Stimulated activated CD4-positive, alpha-beta T cell treated with anti-CD3 and anti-CD28 coated beads, Interleukin-12 subunit alpha, Interleukin-12 subunit beta, amount 100 ng/mL, for 24 hours (primary cell): ENCODE measurements at places on chromosomes 4 and X.

- DNase-seq, result no peak
These were observed 112.5 kb upstream of the ATP6AP2 start for GRCh38 chrX:40468033-40468846.

DNA sequence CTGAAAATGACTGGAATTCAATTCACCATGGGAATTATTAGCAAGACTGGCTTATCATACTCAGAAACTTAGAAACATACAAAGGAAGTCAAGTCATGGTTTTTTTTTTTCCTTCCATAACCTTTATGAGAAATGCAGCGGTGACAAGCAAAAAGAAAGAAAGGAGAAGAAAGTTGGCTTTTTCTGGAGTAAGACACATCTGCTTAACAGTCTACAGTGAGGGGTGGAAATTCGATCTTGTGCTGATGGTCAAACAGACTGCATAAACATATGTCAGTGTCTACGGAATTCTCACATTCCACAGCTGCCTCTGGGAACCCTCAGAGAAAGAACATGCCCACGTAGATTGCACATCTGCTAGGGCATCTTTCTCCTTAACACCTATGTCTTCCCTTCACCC is 54.6 kb downstream of the PROM1 start:
- no peak for DNase-seq

- DNase-seq, result no peak
These were observed 56.0 kb downstream of the GSX2 start for GRCh38 chr4:54155936-54156335.

DNA sequence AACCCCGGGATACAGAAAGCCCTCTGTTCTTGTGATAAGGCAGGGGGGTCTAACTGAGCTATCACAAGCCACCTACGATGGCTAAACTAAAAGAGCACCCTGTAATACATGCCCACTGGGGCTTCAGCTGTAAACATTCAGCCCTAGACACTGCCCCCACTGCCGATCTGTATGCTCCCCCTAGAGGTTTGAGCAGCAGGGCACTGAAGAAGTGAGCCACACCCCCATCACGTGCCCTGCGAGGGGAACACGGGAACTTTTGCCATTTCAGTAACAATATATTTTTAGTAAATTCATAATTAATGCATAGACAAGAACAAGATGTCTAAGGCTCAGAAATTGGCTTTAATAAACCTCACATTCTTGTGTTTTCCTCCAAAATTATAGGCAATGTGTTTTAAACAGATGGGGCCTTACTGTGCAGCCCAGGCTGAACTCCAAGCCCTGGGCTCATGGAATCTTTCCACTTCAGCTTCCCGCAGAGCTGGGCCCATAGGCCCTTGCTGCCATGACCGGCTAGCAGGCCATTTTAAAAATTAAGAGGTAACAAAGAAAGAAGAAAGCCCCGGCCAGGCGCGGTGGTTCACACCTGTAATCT is 235.3 kb upstream of the SFRP2 start:
- no peak for DNase-seq

GRCh38 chr4:110087070-110087708 is 111.2 kb downstream of the ELOVL6 start:
- no peak for DNase-seq

DNA sequence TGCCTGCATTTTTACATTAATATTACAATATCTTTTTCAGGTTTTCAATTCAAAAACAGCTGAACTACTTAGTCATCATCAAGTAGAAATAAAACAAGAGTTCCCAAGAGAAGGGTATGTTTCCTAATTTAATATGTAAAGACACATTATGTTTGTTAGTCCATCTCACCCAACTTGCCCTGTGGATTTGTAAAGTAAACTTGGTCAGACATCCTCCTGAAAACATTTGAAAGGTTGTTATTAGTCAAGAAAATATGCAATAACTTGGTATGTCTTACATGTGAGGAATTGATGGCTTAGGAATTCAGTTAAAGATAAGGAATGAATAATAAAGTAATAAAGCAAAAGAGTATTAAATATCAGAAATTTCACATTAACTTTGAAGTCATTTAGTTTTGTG is 12.2 kb downstream of the GK start:
- no peak for DNase-seq
